ENCODE measurements at places on chromosomes 11 and 22.

GRCh38 chr11:43366677-43367076 is 8.0 kb downstream of the TTC17 start:
- no peak for DNase-seq

DNA sequence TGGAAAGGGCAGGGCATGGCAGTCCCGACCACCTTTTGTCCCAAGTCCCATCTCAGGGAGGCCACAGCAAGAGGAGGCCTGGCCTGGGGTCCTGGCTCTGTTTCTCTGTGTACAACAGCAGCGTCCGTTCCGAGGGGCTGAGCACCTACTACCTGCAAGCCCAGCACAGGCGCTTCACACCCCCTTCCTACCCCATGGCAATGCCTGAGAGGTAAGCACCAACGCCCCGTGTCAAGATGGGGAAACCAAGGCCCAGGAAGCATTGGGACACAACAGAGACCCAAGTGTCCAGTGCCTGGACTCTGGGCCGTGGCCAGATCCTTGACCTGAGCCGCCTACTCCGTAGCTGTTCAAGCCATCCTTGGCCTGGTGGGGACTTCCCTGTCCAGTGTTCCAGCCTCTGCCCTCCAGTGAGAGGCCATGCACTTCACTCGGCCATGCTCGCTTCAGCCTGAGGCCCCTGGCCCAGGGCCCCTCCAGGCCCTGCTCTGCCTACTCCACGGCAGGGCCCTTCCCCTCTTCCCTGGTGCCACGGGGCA is 14.3 kb upstream of the TCF20 start:
- no peak for DNase-seq

DNA sequence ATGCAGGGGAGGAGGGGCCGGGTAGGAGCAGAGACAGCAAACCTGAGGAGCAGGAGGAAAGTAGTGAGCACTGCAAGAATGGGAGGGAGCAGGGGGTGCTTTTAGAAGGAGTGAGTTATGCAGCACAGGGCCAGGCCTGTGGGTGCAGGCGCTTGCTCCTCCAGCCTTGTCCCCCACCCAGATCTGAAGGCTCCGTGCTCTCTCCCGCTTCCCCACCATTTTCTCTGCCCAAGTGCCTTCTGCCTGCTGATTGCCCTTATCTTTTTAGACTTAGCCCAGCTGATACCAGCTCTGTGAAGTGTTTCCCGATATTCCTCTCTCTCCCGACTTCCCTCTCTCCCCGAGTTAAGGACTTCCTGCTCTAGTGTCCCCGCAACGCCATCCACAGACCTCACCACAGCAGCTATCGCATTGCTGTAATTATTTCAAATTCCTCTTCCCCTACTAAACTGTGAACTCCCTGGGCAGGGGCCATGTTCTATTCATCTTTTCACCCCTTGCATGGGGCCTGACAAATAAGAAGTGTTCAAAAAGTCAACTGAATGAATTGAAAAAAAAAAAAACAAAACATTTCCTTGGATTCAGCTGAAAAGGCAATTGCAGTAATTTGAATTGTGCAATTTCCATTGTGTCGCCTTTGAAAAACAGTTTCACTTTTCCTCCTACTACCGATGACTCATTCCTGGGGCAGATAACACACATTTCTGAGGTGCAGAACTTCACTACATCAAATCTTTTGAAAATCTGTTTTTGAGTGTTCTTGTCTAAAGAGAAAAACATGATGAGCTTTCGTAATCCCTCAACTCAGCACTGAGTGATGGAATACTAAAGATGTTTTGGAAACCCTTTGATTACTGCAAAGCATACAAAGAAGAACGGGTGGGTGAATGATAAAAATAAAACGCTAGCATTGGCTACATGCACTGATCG is 69.7 kb upstream of the BMAL1 start:
- DNase-seq = no peak

GRCh38 chr11:73729594-73730206 is 31.2 kb downstream of the RAB6A start:
- DNase-seq = peak; percentile 15

DNA sequence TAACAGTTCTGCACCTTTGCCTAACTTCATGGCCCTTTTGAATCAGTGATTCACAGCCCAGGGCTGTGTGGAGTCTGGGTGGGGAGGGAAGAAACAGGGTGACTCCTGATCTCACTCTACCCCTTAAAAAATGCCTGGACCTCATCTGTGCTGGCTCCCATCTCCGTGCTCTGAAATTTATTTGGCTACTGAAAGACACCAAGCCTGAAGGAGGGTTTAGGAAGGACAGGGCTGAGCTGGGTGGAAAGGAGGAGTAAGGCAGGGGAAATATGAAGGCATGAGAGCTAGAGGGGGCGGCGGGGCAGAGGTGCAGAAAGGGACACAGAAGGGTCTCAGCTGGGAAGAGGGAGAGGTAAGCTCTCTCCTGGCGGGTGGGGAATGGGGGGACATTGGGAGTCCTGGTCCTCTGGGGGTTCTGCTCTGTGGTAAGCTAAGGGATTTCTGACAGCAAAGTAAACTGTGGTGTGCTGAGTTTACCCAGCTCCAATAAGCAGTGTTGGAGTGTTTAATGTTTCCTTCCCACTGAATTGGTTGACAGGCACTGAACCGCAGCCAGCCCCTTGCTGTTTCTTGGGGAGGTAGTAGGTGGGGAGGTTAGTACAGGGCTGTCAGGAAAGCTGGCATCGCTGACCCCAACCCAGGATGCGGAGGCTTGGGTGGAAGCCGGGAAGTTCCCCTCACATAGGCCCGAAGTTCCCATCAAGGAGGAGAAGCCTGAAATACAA is 71.1 kb downstream of the RPUSD4 start:
- DNase-seq = no peak

- peak; percentile 27 for DNase-seq
Measured at GRCh38 chr11:110093407-110094297, 460 bp downstream of the ZC3H12C start.

- no peak for DNase-seq
Measured at GRCh38 chr22:17130199-17130598, 9.0 kb upstream of the TMEM121B start.

Measured in stimulated activated naive CD8-positive, alpha-beta T cell treated with anti-CD3 and anti-CD28 coated beads, Interleukin-15, Interleukin-2, amounts not matched to agents 100 U/mL and 50 U/mL, for 24 hours (primary cell).